ENCODE measurements at places on chromosomes 7 and 10. TPM values are rescaled to one million over a fixed set of nuclear protein-coding genes. Genes with fewer than 3 reads are reported as not detected.

GRCh38 chr10:120477743-120478141 lies 20.7 kb downstream of the PLPP4 start:
- peak; percentile 45 for DNase-seq

DNA sequence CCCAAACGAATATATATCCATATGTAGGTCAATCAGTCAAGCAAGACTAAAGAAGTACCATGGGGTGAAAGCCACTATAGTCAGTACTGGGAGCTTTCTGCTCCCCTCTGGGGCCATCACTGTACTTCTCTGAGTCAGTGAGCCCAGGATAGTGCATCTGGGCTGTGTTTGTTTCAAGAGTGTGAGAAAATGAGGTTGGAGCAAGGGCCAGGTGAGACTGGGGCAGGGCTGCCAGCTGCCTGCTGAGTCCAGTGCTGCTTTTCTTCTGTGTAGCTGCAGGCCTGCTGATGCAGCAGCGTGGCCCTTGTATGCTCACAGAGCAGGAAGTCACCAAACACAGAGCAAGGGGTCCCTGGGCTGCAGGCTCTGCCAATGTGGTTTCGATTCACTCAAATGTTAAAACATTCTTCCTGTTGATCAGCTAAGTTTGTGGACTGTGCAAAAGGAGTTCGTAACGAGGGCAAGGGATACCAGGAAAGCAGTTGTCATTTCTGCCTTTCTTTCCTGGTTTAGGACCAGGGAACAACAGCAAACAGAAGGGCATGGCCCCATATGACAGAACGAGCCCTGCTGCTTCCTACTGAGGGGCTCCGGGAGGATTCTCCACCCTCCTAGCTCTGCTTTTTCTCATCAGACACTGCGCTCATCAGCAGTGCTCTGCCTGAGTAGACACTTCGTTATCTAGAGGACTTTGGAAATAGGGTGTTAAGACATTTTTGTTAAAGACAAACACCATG lies 65.4 kb upstream of the TNS3 start:
- no peak for DNase-seq

DNA sequence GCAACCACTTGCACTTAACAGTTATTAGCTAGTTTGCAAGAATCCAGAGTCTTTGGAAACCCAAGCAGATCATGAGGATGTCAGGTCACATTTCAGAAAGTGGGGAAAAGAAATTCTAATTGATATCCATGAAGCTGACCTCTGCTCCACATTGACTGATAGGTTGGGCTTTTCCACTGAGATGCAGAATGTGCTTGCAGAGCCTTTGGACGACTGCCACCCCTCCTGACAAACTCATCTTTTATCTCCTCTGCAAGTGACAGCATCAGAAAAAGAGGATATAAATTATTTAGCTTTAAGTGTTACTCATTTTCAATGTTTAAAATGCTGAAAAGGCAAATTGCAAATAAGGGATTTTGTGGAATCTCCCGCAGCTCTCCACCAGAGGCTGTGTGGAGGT lies 75.3 kb downstream of the C10orf90 start:
- no peak for DNase-seq

LRMDA gene
- total RNA-seq, result 0.07 TPM

- no peak for DNase-seq
These were observed 301.1 kb downstream of the GFRA1 start for GRCh38 chr10:115971921-115972320.

RAPGEF5 gene
- total RNA-seq, result 11.5 TPM

NOD1 gene
- total RNA-seq, result 5.2 TPM

GRCh38 chr7:95421000-95421846 lies 13.6 kb downstream of the PON2 start:
- DNase-seq, result no peak

DNA sequence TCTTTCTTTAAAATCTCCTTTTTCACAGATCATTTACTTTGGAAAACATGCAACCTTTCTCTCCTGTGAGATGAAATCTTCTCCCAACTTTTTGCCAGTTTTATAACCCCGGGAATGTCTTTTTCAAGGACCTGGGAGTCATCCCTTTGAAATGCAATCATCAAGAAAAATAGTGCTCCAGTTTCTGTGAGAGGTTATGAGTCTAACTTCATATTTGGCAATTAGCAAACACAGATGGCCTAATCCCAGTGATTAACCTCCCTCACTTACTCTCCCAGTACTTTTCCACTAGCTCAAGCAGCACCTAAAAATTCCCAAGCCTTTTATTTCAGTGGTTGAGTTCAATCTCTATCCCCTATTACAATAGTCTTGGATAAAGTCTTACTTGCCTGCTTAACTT lies 185.8 kb upstream of the TMEM106B start:
- DNase-seq, result no peak

DNAH11 gene
- 6.2 TPM for total RNA-seq

All from A172 (cell line).